Esophagus squamous epithelium (tissue), 5 donors: ENCODE measurements at places on chromosomes 5 and 9.

DNA sequence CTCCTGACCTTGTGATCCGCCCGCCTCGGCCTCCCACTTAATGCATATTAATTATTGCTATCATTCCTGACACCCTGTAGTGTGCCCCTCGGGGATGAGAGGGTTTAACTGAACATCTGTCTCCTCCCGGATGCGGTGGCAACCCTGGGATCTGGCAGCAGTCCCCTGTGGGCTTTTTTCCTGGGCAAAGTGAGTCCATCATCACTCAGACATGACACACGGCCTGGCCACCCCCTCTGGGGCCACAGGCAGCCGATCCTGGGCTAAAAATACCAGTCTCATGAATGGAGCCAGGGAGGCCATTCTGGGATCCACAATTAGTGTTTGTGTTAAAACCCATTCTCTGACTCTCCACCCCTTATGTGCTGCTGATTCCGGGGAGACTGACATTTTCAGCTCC, 161.2 kb downstream of the RGS3 start:
- no peak for DNase-seq

DNA sequence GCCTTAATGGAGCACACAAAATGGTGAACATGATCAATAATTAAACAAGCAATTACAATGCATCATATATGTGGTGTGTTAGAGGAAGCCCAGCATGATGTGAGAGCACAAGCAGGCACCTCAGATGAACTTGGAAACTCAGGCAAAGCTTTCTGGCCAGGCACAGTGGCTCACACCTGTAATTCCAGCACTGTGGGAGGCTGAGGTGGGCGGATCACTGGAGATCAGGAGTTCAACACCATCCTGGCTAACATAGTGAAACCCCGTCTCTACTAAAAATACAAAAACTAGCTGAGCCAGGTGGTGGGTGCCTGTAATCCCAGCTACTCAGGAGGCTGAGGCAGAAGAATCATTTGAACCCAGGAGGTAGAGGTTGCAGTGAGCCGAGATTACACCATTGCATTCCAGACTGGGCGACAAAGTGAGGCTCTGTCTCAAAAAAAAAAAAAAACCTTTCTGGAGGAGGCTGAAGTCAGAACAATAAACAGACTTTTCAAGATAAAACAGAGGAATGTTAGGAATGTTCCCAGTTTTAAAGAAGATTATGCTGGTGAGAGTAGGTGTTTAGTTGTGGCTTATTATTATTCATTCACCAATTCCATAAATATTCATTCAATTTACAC, 159.4 kb downstream of the CEMIP2 start:
- DNase-seq: no peak

GRCh38 chr5:104533498-104533897, 970.9 kb upstream of the NUDT12 start:
- DNase-seq: no peak

DNA sequence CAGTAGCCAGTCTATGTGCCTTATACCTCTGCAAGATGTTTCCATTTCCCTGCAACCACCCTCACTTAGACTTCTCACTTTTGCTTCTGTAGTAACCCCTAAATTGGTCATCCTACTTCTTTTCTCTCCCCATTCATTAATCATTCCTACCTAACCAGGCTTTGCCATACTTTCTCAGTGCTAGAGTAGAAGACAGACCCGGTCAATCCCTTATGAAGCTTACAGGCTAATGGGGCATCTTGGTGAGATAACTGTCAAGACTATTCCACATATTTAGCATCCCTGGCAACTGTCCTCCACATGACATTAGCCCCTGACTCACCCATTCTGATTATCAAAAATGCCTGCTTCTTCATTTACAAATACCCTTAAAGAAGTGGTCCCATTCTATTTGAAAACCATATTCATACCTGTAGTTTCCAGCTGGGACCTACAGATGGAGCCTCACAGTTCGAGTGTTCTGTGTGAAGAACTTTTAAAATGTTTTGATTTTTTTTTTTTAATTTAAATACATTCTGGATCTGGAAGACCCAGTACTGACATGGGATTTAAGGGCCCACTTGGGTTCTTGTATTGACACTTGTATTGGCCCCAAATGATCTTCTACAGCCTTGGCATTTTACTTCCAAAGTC, 21.0 kb downstream of the F2RL2 start:
- DNase-seq: no peak

DNA sequence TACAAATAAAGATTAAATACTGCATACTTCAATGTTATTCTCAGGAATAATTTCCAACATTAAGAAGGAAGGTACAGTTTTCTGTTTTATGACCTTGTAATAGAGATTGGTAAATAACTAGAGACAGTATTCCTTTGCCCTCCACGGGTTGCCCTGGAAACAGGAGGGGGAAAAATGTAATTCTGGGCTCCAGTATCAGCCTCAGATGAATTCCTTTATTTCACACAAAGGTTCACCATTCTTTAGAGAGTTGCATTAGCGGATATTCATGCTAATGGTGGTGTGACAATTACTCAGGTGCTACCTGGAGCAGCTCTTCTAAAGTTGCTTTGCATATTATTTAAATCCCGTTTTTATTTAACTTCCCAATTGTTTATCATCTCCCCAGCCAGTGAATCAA, 42.6 kb downstream of the CETN3 start:
- no peak for DNase-seq
